ENCODE measurements at places on chromosomes 1 and 21. TPM values are rescaled to one million over a fixed set of nuclear protein-coding genes. Genes with fewer than 3 reads are reported as not detected.

Gene TP53BP2
- 29.3 TPM for total RNA-seq

- DNase-seq: no peak
Observed at GRCh38 chr1:55420026-55420425, 204.9 kb upstream of the USP24 start.

Gene TMPRSS15
- not detected for total RNA-seq

GRCh38 chr1:236107121-236107907 lies 35.0 kb upstream of the GPR137B start:
- no peak for DNase-seq

GRCh38 chr1:19605967-19606366 lies 38.1 kb upstream of the NBL1 start:
- no peak for DNase-seq

Measured in right atrium auricular region (tissue), 2 donors.